ENCODE measurements at places on chromosomes 13 and 19. TPM values are rescaled to one million over a fixed set of nuclear protein-coding genes. Genes with fewer than 3 reads are reported as not detected.
A peak's percentile ranks its signal among the peaks of the same experiment; 100 is the strongest.

CGB2 gene
- polyA plus RNA-seq = not detected

HPN gene
- polyA plus RNA-seq = 14.0 TPM

ADPRHL1 gene
- polyA plus RNA-seq = 0.96 TPM

SHD gene
- 6.4 TPM for polyA plus RNA-seq

ZNF99 gene
- polyA plus RNA-seq = not detected

CA11 gene
- 38.8 TPM for polyA plus RNA-seq

PEG3 gene
- polyA plus RNA-seq = not detected

WDR87 gene
- polyA plus RNA-seq = 0.02 TPM

SEMA6B gene
- polyA plus RNA-seq = 6.9 TPM

SIAH3 gene
- 0.13 TPM for polyA plus RNA-seq

- DNase-seq = no peak
These were observed 368.9 kb downstream of the SLITRK6 start for GRCh38 chr13:85430216-85430794.

- no peak for DNase-seq
These were observed 18.6 kb downstream of the FCGBP start for GRCh38 chr19:39915848-39916215.

- peak; percentile 63 for DNase-seq
These were observed 1.1 kb downstream of the PPP1R12C start for GRCh38 chr19:55116232-55116858.

- no peak for DNase-seq
These were observed 4.8 kb upstream of the IGFL1 start for GRCh38 chr19:46224773-46225172.

DNA sequence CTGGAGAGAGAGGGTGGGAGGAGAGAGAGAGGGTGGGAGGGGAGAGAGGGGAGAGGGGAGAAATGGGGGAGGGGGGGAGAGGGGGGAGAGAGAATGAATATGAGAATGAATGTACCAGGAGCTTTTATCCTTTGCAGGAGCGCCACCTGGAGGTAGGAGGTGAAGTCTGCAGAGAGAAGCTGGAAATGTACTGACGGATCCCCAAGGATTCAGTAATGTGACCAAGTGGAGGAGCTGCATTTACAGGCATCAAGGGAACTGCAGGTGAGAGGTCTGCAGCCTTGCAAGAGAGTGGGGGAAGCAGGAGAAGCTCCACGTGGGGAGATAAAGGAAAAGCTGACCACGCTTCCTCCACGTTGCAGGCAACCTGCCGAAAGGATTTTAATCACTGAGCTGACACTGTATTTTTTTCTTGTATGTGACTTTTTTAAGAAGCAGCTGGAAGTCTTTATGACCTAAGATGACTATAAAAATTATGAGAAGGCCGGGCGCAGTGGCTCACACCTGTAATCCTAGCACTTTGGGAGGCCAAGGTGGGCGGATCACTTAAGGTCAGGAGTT, 33.7 kb downstream of the VSTM1 start:
- DNase-seq = peak; percentile 95

GRCh38 chr19:38316477-38317067, 825 bp upstream of the YIF1B start:
- DNase-seq = no peak

DNA sequence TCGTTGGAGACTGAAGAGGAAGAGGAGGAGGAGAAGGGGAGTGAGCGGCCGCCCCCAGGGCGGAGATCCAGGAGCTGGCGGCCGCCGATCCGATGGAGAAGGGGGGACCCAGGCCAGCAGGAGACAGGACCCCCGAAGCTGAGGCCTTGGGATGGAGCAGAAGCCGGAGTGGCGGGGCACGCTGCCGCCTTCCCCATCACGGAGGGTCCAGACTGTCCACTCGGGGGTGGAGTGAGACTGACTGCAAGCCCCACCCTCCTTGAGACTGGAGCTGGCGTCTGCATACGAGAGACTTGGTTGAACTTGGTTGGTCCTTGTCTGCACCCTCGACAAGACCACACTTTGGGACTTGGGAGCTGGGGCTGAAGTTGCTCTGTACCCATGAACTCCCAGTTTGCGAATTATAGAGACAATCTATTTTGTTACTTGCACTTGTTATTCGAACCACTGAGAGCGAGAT, 1.8 kb downstream of the GADD45B start:
- DNase-seq = no peak

GRCh38 chr19:29542776-29543175, 17.0 kb downstream of the VSTM2B start:
- DNase-seq = no peak

- DNase-seq = peak; percentile 71
These were observed 23.6 kb upstream of the TTYH1 start for GRCh38 chr19:54391589-54392061.

DNA sequence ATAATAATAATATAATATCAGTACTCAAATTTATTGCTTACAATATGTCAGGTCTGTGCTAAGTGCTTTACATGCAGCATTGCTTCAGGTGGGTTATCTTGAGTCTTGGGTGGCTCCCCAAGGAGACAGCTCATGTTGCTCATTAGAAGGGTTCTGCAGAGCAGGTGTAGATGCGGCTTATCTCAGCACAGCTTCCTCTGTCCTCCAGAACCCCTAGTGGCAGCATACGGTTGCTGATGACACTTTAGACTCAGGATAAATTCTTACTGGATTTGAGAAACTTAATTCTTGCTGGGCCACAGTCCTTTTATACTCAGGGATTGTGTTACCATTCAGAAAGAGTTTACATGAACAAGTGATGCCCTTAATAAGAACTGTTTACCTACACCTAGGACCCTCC, 8.9 kb downstream of the COG3 start:
- peak; percentile 71 for DNase-seq

DNA sequence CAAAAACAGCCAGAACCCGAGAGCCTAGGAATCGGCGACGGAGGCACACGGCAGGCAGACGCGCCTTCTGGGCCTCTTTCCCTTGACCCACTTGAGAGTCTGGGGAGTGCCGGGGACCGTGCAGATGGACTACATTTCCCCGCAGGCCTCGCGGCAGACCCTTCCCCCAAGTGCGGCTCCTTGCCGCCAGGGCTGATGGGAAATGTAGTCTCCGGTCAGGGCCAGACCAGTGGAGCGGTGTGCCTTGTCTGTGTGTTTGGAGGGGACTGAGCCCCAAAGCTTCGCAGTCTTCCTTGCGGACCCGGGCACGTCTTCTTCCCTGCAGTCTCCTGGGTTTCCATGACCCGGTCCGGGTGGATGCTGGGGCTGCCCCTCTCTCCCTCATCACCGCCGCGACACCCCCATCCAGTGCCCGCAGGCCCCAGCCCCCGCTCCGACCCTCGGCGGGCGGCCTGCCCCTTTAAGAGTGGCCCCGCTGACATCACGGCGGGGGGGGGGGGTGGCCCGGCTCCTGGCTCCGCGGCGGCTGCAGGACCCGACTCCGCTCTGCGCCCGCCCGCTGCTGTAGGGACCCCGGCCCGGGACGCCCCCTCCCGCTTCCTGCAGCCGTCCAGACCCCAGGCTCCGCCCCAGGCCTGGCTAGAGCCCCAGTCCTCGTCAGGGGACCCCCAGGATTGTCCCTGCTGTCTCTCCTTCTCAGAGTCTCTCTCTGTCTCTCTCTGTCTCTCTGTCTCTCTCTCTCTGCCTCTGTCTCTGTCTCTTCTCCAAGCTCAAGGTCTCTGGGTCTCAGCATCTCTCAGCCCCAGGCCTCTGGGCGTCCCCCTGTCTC, 758 bp upstream of the CACNG7 start:
- DNase-seq = peak; percentile 95

DNA sequence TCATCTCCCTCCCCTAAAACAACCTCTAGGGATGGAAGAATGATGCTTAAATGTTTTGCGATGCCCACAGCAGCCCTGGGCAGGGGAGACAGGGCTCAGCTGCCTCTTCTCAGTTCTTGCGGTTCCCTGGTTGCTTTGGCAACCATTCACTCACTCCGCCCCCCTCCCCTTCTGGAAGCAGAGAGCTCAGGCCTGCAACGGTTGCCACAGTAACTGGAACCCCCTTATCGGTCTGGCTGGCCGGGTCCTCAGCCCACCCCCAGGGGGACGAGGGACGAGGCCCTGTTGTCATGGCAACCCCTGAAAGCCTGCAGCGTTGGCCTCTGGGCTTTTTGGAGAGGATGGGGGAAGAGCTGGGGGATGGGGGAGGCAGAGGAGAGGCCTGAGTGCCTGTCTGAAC, 19.5 kb downstream of the NOVA2 start:
- DNase-seq = peak; percentile 64

- DNase-seq = no peak
These were observed 28.7 kb upstream of the FAM216B start for GRCh38 chr13:42752731-42753130.

DNA sequence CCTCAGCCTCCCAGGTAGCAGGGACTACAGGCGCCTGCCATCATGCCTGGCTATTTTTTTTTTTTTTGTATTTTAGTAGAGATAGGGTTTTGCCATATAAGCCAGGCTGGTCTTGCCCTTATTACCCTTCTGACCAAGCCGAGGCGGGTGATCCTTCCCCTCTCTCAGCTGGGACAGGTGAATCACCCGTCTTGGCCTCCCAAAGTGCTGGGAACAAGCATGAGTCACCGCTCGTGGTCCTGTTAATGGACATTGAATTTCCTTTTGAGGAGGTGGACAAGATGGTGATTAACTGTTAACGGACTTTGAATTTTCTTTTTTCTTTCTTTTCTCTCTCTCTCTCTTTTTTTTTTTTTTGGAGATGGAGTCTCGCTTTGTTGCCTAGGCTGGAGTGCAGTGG, 10.6 kb downstream of the CD70 start:
- no peak for DNase-seq

GRCh38 chr13:51827254-51827653, 17.7 kb downstream of the TMEM272 start:
- no peak for DNase-seq

- DNase-seq = no peak
These were observed 9.9 kb downstream of the SLC6A16 start for GRCh38 chr19:49315111-49315510.

DNA sequence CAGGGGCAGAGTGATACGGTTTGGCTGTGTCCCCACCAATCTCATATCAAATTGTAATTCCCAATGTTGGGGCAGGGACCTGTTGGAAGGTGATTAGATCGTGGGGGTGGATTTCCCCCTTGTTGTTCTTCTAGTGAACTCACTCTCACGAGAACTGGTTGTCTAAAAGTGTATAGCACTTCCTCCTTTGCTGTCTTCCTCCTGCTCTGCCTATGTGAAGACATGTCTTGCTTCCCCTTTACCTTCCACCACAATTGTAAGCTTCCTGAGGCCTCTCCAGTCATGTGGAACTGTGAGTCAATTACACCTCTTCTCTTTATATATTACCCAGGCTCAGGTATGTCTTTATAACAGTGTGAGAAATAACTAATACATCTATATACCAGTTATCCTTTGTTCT, 706.4 kb upstream of the KLHL1 start:
- DNase-seq = no peak

DNA sequence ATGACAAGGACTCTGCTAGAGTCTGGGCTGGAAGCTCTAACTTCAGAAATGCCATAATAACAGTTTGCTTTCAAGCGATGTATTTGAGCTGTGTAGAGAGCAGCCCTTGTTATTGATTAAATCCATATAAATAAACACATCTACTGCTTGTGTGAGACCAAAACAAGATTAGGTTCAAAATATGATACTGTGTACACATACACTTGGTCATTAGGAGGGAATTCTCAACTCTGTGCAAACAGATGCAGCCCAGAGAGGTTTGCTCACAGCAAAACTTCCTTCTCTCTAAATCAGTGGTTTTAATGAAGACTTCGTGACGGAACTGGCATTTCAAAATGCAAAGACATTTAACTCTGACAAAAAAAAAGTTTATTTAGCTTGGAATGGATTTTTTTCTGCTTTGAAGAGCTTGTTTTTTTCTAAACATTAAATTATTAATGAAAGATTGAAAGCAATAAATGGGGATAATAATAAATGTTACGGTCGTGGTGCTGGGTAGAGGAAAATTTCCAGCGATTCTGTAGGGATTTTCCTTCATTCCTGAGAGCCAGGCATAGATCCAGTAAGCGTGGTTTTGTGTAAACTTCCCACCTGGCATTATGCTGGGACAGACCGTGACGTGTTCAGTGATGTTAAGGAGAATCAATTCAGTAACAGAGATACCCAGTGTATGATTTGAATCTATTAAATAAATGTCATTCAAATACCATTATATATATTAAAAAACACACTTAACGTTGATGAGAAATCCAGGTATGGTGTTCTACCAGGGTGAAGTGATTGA, 213.7 kb downstream of the TEX29 start:
- no peak for DNase-seq

DNA sequence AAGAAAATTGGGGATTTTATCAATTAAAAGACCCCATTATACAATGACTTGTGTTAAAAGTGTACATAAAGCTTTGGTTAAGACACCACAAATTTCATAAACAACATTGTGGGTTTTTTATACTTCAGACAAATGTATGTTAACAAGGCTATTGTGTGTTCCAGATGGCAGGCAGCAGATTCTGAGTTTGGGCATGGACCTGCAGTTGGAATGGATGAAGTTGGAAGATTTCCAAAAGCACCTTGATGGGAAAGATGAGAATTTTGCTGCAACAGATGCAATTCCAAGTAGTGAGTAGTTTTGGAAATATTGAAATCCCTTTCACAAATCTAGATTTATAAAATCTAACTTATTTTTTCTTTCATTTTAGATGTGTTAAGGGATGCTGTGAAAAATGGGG, 25.4 kb downstream of the MPHOSPH8 start:
- DNase-seq = no peak

DNA sequence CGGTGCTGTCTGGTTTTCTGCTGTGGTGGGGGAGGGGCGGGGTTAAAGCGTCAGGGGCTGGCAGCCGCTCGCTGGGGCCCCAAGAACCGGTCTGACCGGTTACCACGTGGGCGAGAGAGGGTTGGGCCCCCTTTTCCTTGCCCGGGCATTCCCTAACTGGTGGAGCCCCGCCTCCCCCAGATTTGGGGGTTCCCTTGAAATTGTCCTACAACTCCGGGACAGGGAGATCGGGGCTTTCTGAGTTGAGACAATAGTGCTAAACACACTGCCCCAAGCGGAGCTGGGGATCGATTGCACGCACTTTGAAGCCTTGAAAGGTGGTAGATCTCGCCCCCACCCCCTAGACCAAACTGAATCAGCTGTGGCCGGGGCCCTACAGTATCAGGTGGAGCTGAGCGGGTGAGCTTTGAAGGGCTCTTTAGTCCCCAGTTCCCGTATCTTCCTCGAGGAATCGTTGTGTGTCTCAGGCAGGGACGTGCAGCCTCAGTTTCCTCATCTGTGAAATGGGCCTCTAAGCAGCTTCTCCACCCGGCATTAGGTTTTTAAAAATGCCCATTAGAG, 4.8 kb downstream of the IER2 start:
- DNase-seq = peak; percentile 97

GRCh38 chr19:42281827-42282762, 13.0 kb downstream of the CIC start:
- DNase-seq = peak; percentile 57

GRCh38 chr13:99288089-99288488, 19.1 kb downstream of the GPR183 start:
- DNase-seq = no peak

DNA sequence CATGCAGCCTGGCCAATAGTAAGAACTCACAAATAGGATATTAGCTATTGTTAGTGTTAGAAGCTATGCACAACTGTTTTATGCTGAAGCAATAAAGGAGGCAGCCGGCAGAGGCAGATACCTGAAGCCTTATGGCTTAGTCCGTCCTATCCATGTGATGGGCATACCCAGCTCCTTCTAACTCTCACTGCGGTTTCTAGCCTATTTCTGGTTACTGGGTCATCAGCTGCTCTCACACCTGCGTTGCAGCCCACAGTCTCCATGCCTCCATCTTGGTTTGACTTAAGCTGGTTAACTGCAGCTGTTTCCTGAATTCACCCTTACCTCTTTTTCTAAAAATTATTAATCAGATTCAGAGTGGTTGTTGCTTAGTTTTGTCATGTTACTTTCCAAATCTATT, 40.5 kb upstream of the CNMD start:
- no peak for DNase-seq

- DNase-seq = peak; percentile 88
These were observed 130.3 kb upstream of the LSM14A start for GRCh38 chr19:34041925-34042521.

- DNase-seq = no peak
These were observed 18.5 kb upstream of the STARD13 start for GRCh38 chr13:33303855-33304597.

Data from GM23338 (cell line).